ENCODE measurements at places on chromosomes 2 and 18.

GRCh38 chr2:240557101-240557751, 562 bp downstream of the ANKMY1 start:
- no peak for DNase-seq

GRCh38 chr2:20165677-20166509, 59.0 kb downstream of the SDC1 start:
- no peak for DNase-seq

- DNase-seq = no peak
These were observed 1140.3 kb upstream of the DDX18 start for GRCh38 chr2:116674188-116674587.

GRCh38 chr18:58258692-58259342, 214.8 kb downstream of the NEDD4L start:
- no peak for DNase-seq

DNA sequence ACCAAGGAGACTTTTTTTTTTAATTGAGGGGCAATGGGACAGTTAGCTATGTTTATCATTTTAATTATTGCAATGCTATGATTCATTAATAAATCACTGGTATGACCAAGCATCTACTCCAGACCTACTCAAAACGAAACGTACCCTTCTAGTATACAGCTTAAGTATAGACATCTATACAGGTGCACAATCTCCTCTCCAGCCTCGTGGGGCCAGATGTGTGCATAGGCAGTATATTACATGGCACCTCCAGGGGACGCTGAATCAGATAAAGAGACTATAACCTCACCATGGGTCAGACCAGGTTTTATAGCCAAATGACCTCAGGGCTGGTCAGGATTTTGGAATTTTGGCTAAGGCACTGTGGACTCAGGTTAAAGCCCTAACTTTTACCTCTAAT, 86.6 kb downstream of the SS18 start:
- no peak for DNase-seq

DNA sequence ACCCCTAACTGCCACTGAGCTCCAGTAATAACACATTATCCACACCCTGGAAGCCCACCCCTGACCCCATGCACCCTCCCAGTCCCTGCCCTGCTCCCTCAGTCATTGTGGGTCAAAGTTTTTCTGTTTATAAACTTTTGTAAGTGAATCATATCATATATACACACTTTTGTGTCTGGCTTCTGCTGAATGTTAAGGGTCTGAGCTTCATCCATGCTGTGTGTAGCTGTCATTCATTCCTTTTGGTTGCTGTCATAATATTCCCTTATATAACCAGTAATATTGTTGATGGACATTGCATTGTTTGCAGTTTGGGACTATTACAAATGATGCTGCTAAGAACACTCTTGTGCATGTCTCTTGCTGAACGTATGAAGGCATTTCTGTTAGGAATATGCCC, 14.5 kb downstream of the CNNM4 start:
- DNase-seq = no peak

GRCh38 chr2:46179037-46179621, 118.1 kb upstream of the EPAS1 start:
- peak; percentile 82 for DNase-seq

DNA sequence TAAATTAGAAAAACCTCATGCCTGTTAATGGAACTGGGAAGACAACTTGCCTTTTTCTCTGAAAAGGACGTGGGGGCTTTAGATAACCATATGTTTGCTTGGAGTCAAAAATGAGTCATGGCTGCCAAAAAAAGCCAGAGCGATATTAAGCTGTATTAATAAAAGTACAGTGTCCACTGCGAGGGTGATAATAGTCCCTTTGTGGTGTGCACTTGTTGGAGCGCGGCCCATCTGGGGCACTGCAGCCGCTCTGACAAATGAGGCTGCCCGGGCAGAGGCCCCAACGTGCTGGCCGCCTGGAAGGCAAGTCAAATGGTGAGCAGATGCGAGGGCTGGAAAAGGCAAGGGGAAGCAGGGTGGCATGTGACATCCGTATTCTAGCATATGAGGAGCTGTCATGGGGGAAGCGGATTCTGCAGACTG, 103.3 kb upstream of the NCK2 start:
- DNase-seq = no peak

- peak; percentile 6 for DNase-seq
These were observed 123.1 kb downstream of the PRPF40A start for GRCh38 chr2:152594022-152594766.

DNA sequence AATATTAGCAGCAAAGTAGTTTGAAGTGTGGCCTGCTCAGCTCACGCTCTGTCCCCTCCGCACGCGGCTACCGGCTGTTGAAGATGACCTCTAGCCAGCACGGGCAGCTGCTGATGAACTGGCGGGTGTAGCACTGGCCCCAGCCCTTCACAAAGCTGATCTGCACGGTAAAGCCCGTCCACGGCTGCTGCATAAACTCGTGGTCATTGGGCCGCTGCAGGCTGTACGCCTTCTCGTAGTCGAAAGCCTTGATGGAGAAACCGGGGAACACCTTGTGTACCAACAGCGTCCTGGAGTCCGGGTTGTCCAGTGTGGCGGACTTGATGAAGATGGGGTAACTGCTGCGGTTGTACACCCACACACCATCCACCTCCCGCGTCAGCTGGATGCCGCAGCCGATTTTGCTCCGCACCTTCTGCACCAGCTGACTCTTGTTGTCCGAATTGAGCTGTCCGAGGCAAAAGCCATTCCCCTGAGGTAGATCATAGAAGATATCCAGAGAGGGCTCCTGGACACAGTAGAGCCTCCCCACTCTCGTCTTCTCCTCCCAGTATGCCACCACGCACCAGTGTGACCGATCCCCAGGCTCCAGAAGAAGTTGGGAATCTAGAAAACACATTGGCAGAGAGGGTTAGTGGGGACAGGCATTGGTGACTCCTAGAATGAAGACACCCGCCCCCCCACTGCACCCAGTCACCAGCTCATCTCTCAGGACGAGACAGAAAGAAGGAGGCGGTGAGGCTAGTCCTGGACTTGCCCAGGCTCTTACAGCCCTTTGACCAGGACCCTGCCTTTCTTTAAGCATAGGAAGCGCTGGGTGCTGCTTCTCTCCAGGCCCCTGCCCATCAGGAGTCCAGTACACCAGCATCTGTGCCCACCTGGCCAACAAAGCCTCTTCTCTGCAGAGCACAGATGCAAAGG, 29.2 kb downstream of the SMAD7 start:
- DNase-seq = no peak

- DNase-seq = no peak
These were observed 324.0 kb downstream of the DSEL start for GRCh38 chr18:67192535-67192934.

- DNase-seq = peak; percentile 94
These were observed 40.5 kb upstream of the EFHD1 start for GRCh38 chr2:232592772-232593395.

GRCh38 chr18:62030091-62030985, 137.5 kb upstream of the RNF152 start:
- DNase-seq = no peak

- no peak for DNase-seq
These were observed 212.0 kb upstream of the COL3A1 start for GRCh38 chr2:188762151-188762550.

DNA sequence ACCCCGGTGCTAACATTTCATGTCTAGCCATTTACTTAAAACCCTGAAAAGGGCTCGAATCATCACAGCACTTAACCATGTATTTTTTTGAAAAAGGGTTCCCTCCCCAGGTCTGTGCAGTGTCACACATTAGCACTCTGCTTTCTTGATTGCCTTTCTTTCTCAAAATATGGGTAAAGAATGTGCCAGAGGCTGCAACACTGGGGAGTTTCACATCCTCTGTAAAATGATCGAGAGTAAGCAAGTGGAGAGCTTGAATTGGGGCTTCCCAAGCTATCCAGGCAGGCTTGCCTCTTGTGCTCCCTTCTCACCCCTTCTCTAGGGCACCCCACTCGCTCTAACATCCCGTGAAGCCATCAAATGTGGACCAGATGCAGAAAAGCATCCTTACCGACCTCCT, 177.0 kb upstream of the CCDC68 start:
- DNase-seq = no peak

DNA sequence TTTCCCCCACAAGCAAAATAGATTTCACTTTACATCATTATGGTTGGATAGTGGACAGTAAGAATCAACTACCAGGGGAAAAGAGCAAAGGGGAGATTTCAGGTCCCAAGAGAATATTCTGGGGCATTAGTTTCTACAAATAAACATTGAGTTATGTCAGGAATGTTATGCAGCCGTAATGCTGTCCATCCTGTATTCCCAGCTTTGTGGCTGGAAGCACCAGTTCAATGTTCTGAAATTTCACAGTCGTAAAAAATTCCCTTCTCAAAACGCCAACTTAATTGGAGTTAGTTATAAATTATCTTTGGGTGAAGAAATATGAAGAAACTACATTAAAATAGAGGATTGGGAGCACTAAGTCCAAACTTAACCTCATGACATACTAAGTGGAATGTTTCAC, 141.5 kb upstream of the FIGN start:
- peak; percentile 35 for DNase-seq

GRCh38 chr2:59726228-59727120, 827.0 kb downstream of the BCL11A start:
- no peak for DNase-seq

DNA sequence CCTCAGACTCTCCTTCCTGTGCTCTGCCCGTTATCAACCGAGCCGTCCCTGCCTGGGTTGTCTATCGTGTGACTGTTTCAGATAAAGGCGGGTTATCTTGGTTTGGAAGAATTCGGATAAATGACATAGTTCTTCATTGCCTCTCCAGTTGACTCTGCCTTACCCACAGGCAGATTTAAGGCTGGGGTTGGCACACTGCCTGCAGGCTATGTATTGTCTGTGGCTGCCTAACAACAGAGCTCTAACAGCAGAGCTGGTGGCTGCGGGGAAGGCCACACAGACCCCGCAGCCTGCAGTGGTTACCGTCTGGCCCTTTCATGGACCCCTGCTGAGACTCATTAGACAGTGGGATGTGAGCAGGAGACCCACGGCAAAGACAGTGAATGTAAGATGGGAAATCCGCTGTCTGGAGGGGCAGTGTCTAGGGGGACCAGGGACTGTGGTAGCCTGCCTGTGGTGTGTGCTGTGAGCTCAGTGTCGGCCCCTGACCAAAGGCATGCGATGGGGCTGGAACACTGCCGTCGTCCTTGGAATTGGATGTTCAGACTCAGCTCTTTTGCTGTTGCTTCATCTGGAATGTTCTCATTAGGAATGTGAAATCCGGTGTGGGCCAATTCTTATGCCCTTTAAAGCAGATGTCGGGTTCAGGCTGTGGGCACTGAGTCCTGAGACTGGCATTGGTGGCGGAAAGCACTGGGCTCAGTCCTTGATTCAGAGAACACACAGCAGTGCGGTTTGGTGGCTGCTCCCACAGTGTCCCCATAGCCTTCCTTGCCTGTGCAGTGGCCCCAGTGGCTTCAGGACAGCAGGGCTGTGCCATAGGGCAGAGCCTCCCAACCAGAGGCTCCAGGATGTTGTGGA, 44.5 kb downstream of the SH3RF3 start:
- no peak for DNase-seq

DNA sequence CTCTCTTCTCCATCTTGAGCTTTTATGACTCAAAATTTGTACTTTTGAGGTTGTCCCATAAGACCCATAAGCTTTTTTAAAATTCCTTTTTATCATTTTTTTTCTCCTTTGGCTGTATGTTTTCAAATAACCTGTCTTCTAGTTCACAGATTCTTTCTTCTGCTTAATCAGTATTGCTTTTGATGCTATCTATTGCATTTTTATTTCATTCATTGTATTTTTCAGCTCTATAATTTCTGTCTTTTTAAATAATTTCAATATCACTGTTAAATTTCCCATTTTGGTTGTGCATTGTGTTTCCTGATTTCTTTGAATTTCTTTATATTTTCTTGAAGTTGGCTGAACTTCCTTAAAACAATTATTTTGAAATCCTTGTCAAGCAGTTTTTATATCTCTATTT, 4.8 kb upstream of the XDH start:
- no peak for DNase-seq

DNA sequence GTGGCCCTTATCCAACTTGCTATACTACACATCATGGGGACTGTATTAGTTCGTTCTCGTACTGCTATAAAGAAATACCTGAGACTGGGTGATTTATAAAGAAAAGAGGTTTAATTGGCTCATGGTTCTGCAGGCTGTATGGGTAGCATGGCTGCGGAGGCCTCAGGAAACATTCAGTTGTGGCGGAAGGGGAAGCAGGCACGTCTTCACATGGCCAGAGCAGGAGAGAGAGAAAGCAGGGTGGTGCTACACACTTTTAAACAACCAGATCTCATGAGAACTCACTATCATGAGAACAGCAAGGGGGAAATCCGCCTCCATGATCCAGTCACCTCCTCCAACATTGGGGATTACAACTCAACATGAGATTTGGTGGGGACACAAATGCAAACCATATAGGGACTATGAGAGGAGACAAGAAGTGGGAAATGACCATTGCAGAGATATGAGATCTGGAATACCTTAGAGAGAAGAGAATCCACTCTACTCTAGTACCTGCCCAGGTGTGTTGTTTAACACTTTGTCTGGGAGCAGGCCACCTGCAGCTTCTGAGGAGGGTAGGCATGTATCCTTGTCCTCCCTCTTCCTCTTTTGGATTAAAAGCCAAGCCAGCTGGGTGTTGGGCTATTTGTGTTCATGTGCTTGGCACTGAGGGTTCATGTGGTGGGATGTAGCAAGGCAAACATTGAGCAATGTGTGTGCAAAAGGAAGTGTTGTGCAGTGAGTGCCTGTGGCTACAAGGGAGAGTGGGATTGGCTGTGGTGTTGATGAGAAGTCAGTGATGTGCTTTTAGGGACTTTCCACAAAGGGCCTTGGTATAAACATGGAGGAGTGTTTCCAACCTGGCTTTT, 22.8 kb downstream of the TTLL4 start:
- peak; percentile 90 for DNase-seq

DNA sequence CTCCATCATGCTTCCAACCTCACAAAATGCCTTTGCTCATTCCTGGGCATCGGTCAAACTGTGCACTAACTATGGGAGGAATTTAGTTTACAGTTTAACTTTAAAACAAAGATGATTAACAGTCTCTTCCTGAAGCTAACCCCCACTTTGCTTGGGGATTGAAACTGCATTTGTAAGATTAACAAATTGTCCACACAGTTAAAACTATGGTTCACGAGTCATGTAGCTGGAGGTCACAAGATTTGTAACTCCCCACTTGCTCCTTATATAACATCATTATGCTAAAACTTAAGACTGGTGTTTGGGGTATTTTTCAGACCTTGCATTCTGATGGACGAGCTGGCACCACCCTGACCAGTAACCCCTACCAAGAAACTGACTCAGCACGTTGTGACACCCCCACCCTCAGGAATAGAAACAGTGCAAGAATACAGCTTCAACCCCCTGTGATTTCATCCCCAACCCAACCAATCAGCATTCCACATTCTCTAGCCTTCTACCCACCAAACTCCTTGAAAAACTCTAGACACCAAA, 252.3 kb downstream of the MBD5 start:
- no peak for DNase-seq

- DNase-seq = peak; percentile 66
These were observed 2.8 kb upstream of the GAD1 start for GRCh38 chr2:170813611-170814532.

- DNase-seq = peak; percentile 33
These were observed 16.9 kb upstream of the HNRNPLL start for GRCh38 chr2:38619458-38620164.
